ENCODE measurements at places on chromosomes 3 and 15.

DNA sequence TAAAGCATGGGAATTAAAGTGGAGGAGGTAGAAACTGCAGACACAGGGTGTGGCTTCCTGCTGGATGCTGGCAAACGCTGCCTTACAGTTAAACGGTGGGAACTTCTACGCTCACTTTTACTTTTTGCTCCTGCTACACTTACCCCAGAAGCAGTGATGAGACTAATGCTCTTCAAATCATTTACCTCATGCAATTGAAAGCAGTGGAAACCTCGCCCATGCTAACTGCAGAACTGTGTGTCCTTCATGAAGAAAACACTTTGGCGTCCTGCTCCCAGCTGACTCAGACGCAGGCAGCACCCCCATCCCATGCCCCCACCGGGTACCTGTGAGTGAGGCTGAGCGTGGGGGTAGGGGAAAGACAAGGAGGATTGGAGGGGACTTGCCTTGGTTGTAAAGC, 31.8 kb downstream of the UPK1B start:
- no peak for DNase-seq

GRCh38 chr15:39963786-39964185, 29.9 kb downstream of the EIF2AK4 start:
- no peak for DNase-seq

- no peak for DNase-seq
These were observed 777 bp downstream of the RNU5B-1 start for GRCh38 chr15:65305150-65305758.

DNA sequence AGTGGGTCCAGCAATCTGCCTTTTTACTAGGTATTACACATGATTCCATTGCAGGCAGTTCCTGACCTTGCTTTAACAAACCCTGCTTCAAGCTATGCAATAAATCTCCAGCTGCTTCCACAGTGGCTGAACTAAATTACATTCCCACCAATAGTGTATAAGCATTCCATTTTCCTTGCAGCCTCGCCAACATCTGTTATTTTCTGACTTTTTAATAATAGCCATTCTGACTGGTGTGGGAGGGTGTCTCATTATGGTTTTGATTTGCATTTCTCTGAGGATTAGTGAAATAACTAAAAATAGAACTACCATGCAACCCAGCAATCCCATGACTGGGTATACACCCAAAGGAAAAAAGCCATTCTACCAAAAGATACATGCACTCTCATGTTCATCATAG, 36.4 kb upstream of the DNAJC13 start:
- no peak for DNase-seq

DNA sequence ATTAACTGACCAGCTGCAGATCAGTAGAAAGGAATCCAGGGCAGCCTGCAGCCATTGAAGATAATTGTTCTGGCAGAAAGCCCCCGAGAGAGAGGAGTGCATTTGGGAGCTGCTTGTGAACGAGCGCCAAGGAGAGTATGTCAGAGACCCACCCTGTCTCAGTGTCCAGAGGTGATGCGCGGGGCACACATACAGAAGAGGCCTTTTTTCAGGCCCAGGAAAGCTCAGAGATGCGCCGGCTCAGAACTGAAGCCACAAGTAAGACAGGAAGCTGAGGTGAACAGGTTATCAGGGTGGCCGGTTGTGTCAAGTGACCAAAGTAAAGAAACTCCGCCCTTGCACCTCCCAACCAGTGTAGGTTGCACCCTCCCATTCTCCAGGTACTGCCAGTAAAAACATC, 59.8 kb upstream of the HEG1 start:
- DNase-seq = no peak

DNA sequence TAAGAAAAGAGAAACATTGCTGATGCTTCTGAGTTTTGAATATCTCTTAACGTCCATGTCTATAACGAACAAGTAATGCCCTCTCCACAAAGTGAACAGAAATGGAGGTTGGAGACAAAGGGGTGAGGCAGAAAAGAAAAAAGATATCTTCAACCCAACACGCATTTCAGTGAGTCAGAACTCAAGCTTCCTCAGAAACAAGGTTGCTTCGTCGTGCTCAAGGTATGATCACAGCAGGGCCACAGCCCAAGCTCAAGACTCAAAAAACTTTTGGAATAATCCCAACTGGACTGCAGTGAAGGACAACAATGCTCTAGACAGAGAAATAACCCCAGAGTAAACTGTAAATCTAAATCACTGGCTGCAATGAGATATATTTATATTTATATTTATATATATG, 18.9 kb downstream of the WNT5A start:
- no peak for DNase-seq

DNA sequence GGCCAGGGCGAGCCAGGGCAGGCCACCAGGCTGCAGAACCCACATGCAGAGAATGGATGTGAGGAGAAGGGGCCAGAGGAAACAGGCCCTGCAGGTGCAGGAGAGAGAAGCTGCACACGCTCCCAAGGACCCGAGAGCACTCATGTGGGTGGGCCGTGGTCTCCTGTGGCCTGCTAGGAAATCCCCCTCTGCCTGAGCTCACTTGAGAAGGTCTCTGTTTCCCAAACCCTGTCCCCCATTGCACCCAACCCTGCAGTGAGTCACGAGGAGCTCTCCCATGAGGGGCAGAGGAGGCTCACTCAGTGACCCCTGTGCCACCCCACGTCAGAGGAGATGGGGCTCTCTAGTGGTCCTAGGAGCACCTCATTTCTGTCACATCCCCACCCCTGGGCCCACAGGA, 111.1 kb downstream of the KLF13 start:
- no peak for DNase-seq

DNA sequence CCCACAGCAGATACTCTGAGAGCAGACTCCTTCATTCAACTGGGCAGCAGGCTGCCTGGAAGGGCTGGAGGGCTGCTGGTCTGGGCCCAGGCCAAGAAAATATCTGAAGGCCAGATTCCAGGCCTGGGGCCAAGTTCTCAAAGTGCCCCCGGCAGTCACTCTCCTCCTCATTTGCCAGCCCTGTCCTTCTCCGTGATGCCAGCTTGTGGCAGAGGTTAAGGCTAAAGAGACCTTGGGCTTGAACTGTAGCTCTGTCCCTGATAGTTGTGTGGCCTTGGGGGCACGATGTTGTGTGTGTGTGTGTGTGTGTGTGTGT, 39.0 kb downstream of the FAM3D start:
- DNase-seq = no peak

DNA sequence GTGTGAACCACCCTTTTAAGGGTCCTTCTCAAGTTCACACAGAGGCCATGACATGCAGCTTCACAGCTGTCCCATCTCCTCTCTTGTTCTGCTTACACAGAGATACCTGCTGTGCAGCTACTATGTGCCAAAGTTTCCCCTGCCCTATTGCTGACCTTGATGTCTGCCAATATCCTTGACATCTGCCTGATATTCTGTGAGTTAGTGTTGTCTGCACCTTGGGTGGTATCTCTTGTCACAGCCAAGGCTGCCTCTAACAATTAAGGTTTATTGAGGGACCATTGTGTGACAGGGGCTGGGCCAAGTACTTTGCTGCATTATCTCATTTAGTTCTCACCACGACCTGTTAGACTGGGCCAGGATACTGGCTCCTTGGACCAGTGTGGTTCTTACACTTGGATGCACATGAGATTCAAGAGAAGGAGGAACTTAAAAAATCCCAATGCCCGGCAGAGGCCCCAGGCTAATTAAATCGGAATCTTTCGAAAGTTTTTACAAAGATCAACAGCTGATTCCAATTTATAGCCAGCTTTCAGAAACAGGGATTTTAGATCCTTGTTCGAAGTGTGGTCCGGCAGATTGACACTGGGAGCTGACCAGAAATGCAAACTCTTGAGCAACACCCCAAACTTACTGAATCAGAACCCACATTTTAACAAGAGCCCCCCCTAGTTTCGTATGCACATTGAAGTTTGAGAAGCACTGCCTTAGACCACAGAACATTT, 178.6 kb downstream of the SATB1 start:
- no peak for DNase-seq

GRCh38 chr15:51382787-51383186, 41.3 kb downstream of the GLDN start:
- no peak for DNase-seq

GRCh38 chr3:134253475-134254226, 3.0 kb upstream of the RYK start:
- no peak for DNase-seq

DNA sequence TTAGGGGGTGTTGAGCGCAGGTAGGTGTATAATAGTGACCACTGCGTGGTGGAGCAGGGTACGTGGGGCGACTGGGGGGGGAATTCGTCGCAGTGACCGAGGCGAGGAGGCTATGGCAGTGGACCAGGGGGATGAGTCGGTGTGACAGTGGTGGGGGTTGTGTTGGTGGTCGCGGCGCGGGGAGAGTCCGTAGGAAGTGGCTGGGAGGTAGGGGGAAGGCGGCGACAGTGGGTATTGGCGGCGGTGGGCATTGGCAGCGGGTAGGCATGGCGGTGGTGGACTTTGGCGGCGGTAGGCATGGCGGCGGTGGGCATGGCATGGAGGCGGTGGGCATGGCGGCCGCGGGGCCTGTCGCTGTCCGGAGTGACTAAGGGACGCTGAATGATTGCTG, 739 bp downstream of the SNRPN start:
- peak; percentile 20 for DNase-seq

DNA sequence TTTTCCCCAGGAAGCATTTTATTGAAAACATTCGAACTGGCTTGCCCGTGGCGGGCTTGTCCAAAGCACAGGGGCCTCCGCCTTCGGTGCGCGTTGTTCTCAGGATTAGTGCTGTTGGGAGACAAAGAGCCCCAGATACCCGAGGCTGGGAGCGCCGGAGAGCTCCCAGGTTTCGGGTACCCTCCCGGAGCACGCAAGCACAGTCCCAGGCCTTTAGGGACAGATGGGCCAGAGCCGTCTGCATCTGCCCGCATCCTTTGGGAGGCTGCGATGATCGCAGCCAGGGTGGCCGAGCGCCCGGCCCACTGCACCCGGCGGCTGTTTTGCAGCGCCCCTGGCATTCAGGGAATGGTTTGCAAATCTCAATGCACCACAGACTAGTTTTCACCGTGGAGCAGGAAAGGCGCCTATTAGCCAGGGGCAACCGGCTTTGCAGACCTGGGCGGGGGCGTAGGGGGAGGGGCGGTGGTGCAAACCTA, 5.0 kb upstream of the FEZF2 start:
- DNase-seq = no peak

- peak; percentile 81 for DNase-seq
These were observed 6.5 kb upstream of the USP3 start for GRCh38 chr15:63497642-63498467.

- DNase-seq = peak; percentile 81
These were observed 5.9 kb downstream of the STARD9 start for GRCh38 chr15:42581272-42581730.

DNA sequence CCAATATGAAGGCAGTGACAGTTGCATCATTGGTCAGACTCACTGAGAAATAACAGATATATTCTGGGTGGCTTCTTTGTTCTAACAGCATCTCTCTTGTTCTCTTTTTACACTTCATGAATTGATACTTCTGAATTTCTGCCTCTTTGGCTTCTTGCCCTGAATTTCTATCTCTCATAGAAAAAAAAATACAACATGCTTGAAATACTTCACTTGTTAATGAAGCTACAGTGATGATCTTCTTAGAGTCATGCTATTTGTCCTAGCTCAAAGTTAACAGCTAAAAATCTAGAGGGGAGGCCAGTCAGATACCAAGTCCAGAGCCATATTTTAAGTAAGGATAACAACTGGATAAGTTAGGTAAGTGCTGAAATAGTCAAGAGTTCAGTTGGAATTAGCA, 597.2 kb upstream of the AGTR1 start:
- DNase-seq = no peak

GRCh38 chr15:74317820-74318375, 49.5 kb downstream of the CYP11A1 start:
- no peak for DNase-seq

DNA sequence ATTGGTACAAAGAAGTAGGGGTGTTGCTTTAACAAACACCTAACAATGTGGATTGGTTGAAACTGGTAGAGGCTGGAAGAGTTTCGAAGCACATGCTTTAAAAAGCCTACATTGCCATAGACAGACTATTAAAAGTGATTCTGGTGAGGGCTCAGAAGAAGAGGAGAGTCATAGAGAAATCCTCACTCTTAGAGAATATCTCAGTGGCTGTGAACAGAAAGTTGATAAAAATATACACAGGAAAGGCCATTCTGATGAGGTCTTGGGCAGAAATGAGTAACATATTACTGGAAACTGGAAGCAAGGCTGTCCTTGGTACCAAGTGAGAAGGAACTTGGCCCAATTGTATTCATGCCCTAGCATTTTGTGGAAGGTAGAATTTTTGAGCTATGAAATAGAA, 173.7 kb upstream of the CRBN start:
- no peak for DNase-seq

DNA sequence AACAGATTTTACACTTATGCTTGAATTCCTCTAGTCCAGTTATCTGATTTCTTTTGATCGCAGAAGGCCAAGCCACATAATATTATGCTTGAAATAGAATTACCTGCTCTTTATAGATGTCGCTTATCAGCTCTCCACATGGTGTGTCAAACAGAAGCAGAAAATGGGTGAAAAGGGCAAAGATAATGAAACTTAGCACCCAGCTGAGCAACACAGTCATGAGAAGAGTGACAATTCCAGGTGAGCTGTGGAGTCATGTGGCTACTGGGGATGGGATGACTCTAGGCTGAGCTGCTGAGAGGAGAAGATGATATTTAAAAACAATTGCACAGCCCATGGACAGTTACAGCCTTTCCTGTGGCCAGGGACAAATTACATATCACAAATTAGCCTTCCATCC, 398.7 kb upstream of the PDZRN3 start:
- no peak for DNase-seq

- no peak for DNase-seq
These were observed 282.8 kb upstream of the NECTIN3 start for GRCh38 chr3:110788794-110789193.

- no peak for DNase-seq
These were observed 5.5 kb upstream of the IL20RB start for GRCh38 chr3:136952292-136952691.

- DNase-seq = no peak
These were observed 142.6 kb downstream of the RPLP1 start for GRCh38 chr15:69595009-69595791.

DNA sequence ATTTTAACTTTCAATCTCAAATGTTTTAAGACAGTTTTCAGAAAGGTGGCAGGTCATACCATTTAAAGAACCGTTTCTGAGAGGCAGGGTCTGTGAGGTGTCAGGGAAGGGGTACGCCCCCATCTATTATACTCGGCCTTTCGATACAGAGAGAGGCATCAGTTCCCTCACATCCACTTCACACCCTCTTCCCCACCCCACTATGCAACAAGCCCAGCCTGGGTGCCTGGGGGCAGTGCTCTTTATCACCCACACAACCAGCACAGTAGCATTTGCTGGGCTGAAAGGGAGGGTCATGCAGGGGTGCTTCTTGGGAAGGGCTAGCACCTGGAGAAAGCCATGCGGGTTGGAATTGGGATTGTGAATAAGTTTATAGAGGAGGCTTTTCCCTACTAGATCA, 56.0 kb upstream of the KCNMB2 start:
- DNase-seq = no peak

- DNase-seq = no peak
These were observed 89.2 kb upstream of the RORA start for GRCh38 chr15:61318301-61318700.

DNA sequence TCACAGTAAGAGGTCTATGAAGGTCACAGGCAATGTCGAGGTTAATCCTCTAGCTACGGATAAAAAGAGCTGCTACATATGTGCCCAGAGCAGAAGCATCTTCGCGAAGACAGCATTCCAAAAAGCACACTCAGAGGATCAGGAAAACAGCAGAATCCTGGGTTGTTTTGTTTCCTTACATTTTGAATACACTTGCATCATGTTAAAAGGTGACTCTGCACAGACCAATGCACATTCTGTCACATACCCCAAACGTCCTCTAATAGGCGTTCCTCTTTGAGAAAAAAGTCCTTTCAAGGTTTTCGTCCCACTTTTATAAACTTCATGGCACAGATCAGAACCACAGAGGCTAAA, 52.7 kb downstream of the VGLL4 start:
- no peak for DNase-seq
